ENCODE measurements at places on chromosomes 4 and X. TPM values are rescaled to one million over a fixed set of nuclear protein-coding genes. Genes with fewer than 3 reads are reported as not detected.

DNA sequence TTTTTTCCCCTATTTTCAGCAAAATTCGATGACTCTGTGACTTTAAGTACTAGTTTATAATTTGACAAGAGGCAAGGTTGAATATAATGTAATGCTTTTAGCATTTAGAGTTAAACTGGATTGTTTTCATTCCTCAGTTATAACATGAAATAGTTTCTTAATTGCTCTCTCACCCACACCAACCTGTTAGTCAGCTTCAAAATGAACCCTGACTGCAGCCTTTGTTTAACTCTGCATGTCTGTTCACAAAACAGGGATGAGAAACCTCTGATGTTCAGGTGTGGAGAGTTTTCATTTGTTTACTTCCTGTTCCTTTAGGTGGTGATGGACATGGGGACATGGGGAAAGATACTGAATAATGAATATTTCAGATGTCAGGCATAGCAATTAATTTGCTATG is 49.9 kb upstream of the MND1 start:
- no peak for DNase-seq

DNA sequence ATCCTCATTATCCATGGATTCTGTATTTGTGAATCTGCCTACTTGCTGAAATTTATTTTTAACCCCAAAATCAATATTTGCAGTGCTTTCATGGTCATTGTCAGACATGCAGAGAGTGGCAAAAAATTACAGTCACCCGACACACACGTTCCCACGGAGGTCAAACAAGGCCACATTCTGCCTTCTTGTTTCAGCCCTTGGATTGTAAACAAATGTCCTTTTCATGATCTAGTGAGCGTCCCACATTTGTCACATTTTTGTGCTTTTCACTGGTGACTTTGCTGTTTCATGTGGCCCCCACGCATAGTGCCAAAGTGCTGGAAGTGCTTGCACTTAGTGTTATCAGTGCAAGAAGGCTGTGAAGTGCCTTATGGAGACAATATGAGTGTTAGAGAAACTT is 45.0 kb downstream of the SOD3 start:
- DNase-seq: no peak

Gene PHOX2B
- not detected for total RNA-seq

- no peak for DNase-seq
These were observed 95.1 kb downstream of the GBA3 start for GRCh38 chr4:22787753-22788375.

GRCh38 chr4:7811536-7812191 is 128.0 kb downstream of the AFAP1 start:
- peak; percentile 64 for DNase-seq

Gene NEUROG2
- total RNA-seq: not detected

Gene CD99
- 348 TPM for total RNA-seq

GRCh38 chrX:23900220-23900797 is 7.4 kb downstream of the APOO start:
- no peak for DNase-seq

DNA sequence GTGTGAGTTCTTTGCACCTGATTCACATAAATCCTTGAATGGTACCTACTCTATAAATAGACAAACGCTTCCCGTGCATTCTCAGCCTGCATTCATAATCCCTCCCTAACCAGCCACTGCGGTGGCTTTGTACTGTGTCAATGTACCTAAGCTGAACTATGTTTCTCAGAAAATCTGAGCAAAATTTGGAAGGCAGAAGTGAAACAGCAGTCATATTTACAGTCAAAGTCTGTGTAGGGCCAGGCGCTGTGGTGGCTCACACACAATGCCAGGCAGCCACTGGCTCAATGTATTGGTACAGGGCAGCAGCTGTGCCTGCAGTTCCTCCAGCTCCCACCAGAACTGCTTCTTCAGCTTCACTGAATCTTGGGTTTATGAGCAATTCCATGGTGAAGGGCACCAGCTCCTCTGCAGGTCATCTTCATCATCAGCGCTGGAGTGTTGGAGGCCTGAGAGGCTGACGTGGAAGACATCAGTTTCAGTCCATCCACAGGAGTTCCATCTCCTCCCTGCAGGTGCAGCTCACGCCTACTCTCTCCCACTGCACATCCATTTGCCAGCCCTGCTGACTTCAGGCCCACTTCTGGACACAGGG is 32.3 kb upstream of the IRF2 start:
- no peak for DNase-seq

- DNase-seq: no peak
These were observed 20.1 kb downstream of the SPON2 start for GRCh38 chr4:1152290-1152689.

DNA sequence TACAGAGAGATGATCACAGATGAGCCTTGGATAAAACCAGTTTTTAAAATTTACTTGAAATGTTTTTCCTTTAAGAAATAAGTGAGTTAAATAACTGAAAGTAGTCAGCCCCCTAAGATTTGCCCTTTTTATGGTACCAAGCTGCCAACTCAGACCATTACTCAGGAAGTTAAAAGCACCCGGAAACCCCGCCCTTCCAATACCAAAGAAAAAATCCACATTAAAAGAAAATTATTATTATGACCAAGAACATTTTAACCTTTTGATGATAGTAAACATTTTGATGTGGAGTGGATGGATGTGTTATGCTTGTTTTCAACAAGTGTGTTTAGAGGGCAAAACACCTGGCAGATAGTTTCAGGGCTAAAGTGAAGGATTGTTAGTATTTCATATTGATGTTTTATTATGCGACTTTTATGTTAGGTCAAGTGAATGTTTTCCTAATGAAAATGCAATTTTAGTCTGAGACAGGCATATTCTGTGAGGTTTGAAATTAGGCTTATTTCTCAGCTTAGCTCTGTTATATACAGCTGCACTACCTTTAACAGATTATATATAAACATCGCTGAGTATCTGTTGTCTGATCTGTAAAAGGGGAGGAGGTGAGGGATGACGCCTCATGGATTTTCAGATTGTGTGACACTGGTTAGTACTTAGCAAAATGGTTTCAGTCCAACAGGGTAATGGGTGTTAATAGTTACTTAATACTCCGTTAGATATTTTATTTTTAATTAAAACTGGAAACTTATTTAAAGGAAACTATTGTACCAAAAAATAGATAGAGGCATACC is 89.0 kb downstream of the KDM6A start:
- no peak for DNase-seq

GRCh38 chrX:101252634-101253033 is 33.0 kb downstream of the DRP2 start:
- DNase-seq: no peak

DNA sequence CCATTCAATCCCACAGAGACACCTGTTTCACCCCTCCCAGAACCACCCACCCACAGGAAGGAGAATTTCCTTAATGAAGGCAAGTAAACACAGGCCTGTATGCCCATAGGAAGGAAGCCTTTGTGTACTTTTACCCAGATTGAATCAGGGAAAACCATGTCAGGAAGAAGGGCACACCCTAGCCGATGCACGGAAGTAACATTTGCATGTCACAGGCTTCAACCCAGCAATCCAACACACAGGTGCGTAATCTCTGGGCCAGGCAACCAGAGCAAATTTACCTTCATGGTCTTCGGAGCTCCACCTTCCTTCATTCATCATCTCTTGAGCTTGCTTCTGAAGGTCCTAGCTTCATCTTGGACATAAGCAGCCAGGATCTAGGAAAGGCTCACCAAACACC is 206.3 kb downstream of the SHROOM3 start:
- no peak for DNase-seq

Gene ZC4H2
- total RNA-seq: 4.2 TPM

DNA sequence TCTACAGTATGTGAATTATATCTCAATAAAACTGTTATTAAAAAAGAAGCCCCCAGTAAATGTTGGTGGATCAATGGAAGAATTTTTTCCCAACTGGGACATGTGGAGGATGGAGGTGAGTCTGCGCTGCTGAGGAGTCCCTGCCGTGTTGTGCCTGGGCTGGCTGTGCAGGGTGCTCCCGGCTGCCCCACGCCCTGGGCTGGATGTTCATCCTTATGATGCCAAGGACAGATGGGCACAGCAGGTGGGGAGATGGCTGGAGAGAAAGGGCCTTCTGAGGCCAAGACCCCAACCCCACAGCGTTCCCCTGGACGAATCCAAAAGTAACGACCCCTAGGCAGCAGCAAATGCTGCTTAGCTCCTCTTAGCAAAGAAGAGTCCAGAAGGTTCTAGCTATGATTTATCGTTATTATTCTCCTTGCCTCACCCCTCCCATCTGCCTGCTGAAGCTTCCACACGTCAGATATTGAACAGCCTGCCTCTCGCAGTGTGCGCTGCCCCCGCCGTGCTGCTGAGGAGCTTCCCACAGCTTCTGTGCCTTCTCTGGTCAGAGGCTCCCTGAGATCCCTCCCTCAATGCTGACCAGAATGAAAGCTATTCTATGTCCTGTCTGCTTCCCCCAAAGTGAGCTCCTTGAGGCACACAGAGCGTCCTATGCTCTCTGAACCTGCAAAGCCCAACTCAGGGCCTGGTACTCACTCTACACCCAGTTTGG is 26.5 kb downstream of the HMX1 start:
- DNase-seq: no peak

DNA sequence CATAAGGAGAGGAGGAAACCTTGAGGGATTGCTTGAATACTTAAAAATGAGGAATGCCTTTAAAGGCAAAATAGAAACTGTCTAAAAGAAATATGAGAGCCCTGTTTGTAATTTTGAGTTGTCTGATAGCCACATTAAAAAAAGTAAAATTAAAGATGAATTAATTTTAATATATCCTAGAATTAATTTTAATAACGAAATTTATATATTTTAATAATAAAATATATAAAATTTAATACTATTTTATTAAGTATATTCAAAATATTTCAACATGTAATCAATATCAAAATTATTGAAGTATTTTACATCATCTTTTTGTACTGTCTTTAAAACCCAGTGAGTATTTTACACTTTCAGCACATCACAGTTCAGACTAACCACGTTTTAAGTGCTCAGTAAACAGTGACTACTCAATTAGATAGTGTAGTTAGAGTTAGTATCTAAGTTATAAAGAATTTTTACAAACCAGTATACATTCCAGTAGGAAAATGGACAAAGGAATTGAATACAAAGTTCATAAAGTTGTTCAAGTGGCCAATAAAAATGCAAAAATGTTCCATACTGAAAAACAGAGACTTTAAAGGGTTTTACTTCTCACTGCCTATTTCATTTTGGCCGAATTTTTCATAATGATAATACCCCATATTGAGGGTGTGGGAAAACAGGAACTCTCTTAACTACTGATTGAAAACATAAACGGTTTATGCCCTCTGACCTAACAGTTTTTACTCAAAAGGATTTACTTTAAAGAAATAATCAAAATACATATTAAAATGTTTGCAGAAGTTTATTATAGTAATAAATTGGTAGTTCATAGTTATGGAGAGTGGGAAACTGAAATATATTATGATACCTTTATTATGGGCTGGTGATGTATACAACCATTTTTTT is 2.9 kb downstream of the SLC30A9 start:
- DNase-seq: no peak

GRCh38 chrX:151825925-151826485 is 86.7 kb upstream of the MAGEA4 start:
- DNase-seq: no peak

DNA sequence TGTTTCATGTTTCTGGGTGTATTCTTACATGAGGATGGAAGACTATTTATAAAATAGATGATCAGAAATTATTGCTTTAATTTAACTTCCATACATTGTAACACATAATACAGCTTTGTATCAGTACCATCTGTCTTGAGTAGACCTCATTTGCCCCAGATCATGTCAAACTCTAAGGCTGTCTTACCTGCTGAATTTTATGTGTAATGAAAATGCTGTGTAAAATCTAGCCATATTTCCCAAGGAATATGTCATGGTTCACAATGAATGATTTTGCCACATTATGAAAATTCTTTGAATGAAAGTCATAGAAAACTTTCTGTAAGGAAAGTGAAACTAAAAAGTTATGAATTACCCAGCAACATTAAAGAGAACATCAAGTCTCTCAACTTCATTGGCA is 7.4 kb downstream of the BDH2 start:
- no peak for DNase-seq

GRCh38 chr4:146053891-146054290 is 115.3 kb upstream of the ZNF827 start:
- DNase-seq: no peak

- no peak for DNase-seq
These were observed 105.8 kb upstream of the EGFL6 start for GRCh38 chrX:13463608-13464007.

Gene XAGE5
- total RNA-seq: not detected

- no peak for DNase-seq
These were observed 51.9 kb upstream of the PRPS1 start for GRCh38 chrX:107576392-107576791.

- DNase-seq: no peak
These were observed 150.3 kb upstream of the RASGEF1B start for GRCh38 chr4:81622028-81622427.

DNA sequence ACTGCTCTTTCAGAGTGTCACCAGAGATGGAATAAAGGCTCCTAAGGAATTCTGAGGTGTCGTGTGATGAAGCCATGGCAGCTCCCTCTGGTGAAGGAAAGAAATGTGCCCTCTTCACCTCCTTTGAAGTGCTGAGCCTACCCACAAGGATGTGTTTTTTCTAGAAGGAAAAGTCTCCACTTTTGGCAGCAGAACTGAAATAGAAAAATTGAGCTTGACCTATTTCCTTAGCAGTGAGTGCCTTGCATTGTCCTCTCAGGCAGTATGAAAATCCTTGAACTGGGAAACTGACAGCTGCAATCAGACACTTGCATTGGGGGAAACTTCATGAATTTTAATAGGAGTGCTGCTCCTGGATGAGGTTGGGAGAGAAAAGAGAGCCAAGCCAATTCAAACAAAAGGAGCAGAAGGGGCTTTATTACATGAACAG is 95.2 kb downstream of the DCLK2 start:
- no peak for DNase-seq

Gene GALNTL6
- not detected for total RNA-seq

DNA sequence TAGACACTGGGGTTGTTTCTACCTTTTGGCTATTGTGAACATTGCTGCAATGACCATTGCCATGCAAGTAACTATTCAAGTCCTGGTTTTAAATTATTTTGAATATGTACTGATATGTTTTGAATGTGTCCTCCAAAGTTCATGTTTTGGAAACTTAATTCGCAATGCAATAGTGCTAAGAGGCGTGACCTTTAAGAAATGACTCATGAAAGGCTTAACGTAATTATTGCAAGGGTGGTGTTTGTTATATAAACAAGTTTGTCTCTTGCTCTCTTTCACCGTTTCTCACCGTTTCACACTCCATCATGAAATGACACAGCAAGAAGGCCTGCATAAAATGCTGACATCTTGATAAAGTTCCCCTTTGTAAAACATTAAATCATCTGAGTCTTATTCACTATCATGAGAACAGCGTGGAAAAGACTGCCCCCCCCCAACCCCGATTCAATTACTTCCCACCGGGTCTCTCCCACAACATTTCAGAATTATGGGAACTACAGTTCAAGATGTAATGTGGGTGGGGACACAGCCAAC is 506.9 kb upstream of the FAM47C start:
- DNase-seq: no peak

Gene PAGE4
- total RNA-seq: not detected

GRCh38 chr4:98343626-98344025 is 82.4 kb downstream of the RAP1GDS1 start:
- DNase-seq: no peak

Gene NMU
- total RNA-seq: not detected
